ENCODE measurements at places on chromosomes 6 and 20.

DNA sequence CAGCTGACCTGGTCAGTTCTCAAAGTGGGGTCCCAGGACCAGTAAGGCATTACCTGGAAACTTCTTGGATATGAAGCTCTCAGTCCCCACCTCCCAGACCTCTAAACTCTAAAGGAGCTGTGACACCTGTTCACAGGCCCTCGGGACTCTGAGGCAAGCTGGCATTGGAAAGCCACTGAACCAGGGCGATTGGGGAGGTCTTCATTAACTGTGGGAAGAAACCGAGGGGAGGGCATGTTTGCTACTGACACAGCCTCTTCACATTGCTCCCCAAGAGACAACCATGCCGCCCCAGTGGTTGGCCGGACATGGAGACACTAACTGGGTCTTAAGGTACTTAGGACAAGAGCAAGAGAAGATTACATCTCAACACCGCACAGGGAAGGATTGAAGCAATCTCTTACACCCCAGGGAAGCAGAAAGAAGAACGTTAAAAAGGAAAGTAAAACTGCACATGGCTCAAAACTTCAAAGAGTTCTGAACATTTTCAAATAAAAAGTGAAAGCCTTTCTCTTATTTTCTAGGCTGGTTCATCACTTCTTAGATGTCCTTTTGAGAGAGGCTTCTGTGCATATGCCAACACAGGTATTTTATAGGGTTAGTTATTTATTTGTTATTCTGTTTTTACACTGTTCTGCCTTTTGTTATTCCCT is 210.0 kb upstream of the CST7 start:
- peaks cover 15% of the 10 kb centered on the region for H3K4me1 ChIP-seq
- H3K27ac ChIP-seq, result peak overlapping the region; percentile 41
- no peaks in the 10 kb centered on the region for H3K36me3 ChIP-seq
- H3K27me3 ChIP-seq, result no peaks in the 10 kb centered on the region
- H3K4me3 ChIP-seq, result peak overlapping the region; percentile 37
- no peak for DNase-seq

DNA sequence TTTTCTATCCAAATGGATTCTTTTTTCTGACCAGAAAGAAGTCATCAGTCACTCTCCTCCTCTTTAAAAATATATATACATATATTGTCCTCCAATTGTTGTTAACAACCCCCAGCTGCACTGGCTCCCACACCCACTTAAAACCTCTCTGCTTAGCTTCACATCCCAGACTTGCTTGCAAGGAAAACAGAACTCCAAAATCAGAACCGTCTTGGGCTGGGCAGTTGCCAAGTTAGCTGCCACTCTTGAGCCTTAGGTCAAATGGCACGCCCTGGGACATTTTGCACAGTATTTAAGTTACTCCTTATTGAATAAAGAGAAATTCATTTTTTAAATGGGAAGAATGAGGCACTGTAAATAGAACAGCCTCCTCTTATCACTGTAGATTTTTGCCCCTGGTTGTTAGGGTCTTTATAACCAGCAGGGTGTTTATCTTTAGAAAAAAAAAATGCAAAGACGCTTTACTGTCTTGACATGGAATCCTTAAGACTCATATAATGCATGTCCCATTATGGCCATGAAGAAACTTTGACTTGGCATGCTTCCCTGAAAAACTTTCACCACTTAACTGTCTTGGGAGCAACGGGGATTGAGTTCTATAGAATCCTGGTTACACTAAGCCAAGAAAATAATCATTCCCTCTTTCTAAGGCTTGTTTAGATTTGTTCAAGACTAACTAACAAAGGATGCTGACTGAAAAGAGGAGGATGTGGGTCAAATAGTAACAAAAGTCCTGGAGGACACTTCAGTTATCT is 204.5 kb downstream of the ISM1 start:
- peaks cover 10% of the 10 kb centered on the region for H3K4me1 ChIP-seq
- H3K27me3 ChIP-seq, result no peaks in the 10 kb centered on the region
- H3K36me3 ChIP-seq, result peaks cover 11% of the 10 kb centered on the region
- H3K4me3 ChIP-seq, result no peak overlapping the region
- DNase-seq, result no peak

DNA sequence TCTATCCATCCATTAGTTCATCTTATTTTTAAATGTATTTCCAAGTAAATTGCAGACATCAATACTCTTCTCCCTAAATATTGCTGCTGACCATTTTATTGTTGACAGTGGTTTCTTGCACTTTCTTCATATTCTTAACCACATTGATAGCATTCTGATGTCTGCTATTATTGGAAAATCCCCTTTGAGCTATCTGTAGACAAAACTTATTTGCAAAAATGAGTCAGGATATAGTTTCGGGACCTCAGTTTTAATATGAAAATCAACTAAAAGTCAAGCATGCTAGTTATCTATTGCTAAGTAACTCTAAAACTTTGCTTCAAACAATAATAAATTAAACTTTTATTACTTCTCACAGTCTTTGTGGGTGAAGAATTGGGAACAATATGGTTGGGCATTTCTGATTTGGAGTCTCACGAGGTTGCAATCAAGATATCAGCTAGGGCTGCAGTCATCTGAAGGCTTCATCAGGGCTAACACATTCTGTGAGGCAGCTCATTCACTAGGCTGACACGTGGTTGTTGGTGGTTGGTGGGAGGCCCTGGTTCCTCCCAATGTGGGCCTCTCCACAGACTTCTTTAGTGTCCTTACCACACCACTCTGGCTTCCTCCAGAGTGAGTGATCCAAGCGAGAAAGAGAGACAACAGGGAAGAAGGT is 32.7 kb downstream of the CD109 start:
- H3K36me3 ChIP-seq, result peaks cover 1% of the 10 kb centered on the region
- peaks cover 12% of the 10 kb centered on the region for H3K4me1 ChIP-seq
- no peak overlapping the region for H3K4me3 ChIP-seq
- H3K27ac ChIP-seq, result no peak overlapping the region
- DNase-seq, result peak; percentile 68

DNA sequence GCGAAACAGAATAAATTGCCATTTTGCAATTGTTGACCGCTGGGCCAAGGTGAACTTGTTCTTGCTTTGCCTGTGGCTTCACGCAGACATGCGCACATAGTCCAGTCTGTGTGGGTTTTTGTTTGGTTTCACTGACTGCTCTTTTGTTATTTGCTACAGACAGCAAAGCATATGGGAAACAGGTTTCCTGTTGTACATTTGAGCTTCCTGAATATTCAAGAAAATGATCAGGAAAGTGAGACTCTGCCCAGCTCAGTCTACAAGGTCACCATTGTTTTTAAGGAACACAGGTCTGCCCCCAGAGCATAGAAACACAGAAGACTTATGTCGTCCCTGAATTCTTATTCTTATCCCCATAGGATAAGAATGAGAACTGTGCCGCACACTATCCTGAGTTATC is 55.6 kb downstream of the SASH1 start:
- no peak overlapping the region for H3K4me3 ChIP-seq
- no peaks in the 10 kb centered on the region for H3K36me3 ChIP-seq
- peaks cover 8% of the 10 kb centered on the region for H3K27me3 ChIP-seq
- H3K4me1 ChIP-seq, result no peaks in the 10 kb centered on the region

DNA sequence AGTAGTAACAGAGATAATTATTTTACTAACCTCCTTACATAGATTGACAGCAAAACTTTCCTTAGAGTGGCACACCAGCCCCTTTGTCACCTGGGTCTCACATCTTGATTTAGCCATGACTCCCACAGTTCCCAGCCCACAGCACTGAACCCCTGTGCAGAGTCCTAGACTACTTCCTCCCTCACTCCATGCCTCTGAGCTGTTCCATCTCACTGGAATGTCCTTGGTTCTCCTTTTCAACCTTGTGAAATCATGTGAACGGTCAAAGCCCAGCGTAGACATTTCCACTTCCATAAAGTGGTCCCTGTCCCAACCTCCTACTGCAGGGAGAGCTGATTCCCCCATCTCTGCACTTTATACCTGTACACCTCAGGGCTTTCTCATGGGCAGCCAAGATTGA is 19.7 kb downstream of the CGA start:
- H3K4me3 ChIP-seq, result no peak overlapping the region
- no peak for DNase-seq
- no peaks in the 10 kb centered on the region for H3K36me3 ChIP-seq
- H3K27ac ChIP-seq, result no peak overlapping the region

DNA sequence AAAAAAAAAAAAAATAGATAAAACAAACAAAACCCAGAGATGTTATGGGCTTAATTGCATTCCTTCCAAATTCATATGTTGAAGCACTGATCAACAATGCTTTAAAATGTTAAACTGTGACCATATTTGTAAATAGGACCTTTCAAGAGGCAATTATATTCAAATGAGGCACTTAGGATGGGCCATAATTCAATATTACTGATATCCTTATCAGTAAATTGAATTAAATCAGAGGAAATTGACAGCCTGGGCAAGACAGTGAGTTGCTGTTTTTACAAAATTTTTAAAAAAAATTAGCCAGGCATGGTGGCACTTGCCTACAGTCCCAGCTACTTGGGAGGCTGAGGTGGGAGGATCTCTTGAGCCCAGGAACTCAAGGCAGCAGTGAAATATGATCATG is 364.1 kb downstream of the GJA1 start:
- DNase-seq, result no peak
- no peaks in the 10 kb centered on the region for H3K4me1 ChIP-seq
- H3K27ac ChIP-seq, result no peak overlapping the region

GRCh38 chr6:131946404-131946991 is 4.7 kb downstream of the CCN2 start:
- H3K4me1 ChIP-seq, result peaks cover 10% of the 10 kb centered on the region
- H3K4me3 ChIP-seq, result no peak overlapping the region

DNA sequence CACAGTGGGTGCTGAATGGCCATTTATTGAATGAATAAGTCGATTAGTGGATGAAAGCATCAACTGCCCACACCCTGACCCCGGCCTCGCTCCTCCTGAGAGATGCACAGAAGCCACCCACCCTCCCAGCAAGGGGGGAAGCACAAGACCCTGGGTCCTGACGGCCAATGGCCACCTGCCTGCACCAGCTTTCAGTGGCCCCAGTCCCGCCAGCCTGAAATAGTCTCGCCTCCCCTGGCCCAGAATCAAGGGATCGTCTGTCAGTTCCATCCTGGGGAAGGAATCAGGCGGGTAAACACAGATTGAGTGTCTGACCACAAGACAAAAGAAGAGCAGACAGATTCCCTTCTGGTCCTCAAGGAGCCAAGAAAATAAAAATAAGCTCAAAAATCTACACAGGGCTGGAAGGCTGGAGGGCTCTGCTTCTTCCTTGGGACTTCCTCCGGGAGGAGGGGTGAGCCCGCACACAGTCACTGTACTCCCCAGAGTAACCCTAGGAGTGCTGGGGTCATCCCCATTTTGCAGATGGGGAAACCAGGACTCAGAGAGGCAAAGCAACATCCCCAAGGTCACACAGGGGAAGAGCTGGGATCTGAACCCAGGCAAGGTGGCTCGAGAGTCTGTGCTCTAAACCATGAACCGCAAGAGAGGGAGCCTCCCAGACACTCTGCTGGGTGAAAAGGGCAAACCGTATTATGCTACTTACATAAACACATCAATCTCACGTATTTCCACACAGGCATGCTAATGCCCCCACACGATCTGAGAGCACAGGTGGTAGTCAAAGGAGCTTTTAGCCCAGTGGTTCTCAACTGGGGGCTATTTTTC is 7.8 kb downstream of the PREX1 start:
- no peaks in the 10 kb centered on the region for H3K27me3 ChIP-seq
- peaks cover 100% of the 10 kb centered on the region for H3K4me1 ChIP-seq
- DNase-seq, result no peak
- peak overlapping the region; percentile 98 for H3K27ac ChIP-seq
- H3K36me3 ChIP-seq, result peaks cover 58% of the 10 kb centered on the region
- H3K4me3 ChIP-seq, result peak overlapping the region; percentile 54

GRCh38 chr6:170288852-170289179 is 2.1 kb downstream of the DLL1 start:
- peaks cover 73% of the 10 kb centered on the region for H3K27me3 ChIP-seq
- DNase-seq, result no peak
- peak overlapping the region; percentile 55 for H3K4me3 ChIP-seq
- H3K4me1 ChIP-seq, result peaks cover 25% of the 10 kb centered on the region
- no peak overlapping the region for H3K27ac ChIP-seq

GRCh38 chr6:11586536-11586935 is 49.0 kb downstream of the TMEM170B start:
- no peak overlapping the region for H3K4me3 ChIP-seq
- no peak overlapping the region for H3K27ac ChIP-seq
- no peaks in the 10 kb centered on the region for H3K36me3 ChIP-seq
- no peaks in the 10 kb centered on the region for H3K4me1 ChIP-seq

DNA sequence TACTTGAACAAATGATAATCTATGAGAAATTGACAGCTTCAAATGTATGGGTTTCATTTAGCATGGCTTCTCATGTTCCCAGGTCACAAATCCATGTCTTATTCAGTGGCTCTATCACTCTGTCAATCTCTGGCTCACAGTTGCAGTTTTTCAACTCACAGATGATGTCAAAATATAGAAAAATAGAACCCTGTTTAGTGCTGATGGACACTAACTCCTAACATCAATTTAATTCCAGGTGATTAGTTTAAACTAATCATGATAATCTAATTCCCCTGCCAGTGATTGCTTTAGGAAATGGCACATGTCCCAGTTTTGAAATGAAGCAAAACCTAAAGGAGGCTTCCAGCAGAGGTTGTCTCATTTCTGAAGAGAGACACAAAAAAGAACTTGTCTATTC is 13.0 kb downstream of the KHDC1 start:
- no peak overlapping the region for H3K27ac ChIP-seq
- no peaks in the 10 kb centered on the region for H3K4me1 ChIP-seq
- no peak for DNase-seq
- no peak overlapping the region for H3K4me3 ChIP-seq

DNA sequence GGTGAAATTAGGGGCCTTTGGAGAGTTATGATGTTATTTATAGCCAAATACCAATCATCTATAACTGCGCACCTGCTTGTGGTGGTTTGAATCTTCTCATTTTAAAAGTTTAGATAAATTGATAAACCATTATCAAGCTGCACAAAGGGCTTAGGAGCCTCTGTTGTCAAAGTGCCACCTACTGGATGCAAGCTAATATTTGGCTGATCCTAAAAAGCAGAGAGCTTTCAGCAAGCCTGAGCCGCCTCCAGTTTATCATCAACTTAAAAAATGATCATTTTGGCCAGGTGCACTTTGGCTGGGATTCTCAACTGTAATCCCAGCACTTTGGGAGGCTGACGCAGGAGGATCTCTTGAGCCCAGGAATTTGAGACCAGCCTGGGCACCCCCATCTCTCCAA is 58.5 kb upstream of the ATXN1 start:
- DNase-seq, result no peak
- no peak overlapping the region for H3K4me3 ChIP-seq
- H3K4me1 ChIP-seq, result no peaks in the 10 kb centered on the region
- peaks cover 31% of the 10 kb centered on the region for H3K27me3 ChIP-seq
- H3K27ac ChIP-seq, result no peak overlapping the region

- no peak for DNase-seq
- no peaks in the 10 kb centered on the region for H3K4me1 ChIP-seq
- no peak overlapping the region for H3K27ac ChIP-seq
Measured at GRCh38 chr6:111633822-111634221, 28.1 kb upstream of the TRAF3IP2 start.

GRCh38 chr6:39553029-39553428 is 172.2 kb downstream of the KIF6 start:
- H3K4me3 ChIP-seq, result no peak overlapping the region
- DNase-seq, result no peak
- H3K27me3 ChIP-seq, result peaks cover 6% of the 10 kb centered on the region
- no peaks in the 10 kb centered on the region for H3K36me3 ChIP-seq
- H3K4me1 ChIP-seq, result no peaks in the 10 kb centered on the region

- peak overlapping the region; percentile 45 for H3K4me3 ChIP-seq
- H3K27ac ChIP-seq, result peak overlapping the region; percentile 32
- no peak for DNase-seq
Measured at GRCh38 chr6:63637865-63638445, 2.4 kb downstream of the PHF3 start.

GRCh38 chr6:109052018-109052651 is 42.5 kb downstream of the SESN1 start:
- H3K4me1 ChIP-seq, result peaks cover 23% of the 10 kb centered on the region
- H3K27me3 ChIP-seq, result no peaks in the 10 kb centered on the region
- H3K36me3 ChIP-seq, result peaks cover 10% of the 10 kb centered on the region
- DNase-seq, result no peak
- H3K4me3 ChIP-seq, result no peak overlapping the region

Measured in activated CD8-positive, alpha-beta memory T cell treated with anti-CD3 and anti-CD28 coated beads, Interleukin-2, amount 10 ng/mL, durations not matched to agents 7 days and 5 days (primary cell).